ENCODE measurements at places on chromosomes 4 and X.

GRCh38 chr4:144782345-144782744, 136.4 kb downstream of the HHIP start:
- DNase-seq: no peak

GRCh38 chrX:41870719-41871151, 52.6 kb downstream of the CASK start:
- no peak for DNase-seq

- no peak for DNase-seq
Observed at GRCh38 chr4:28232376-28232775, 1371.7 kb downstream of the STIM2 start.

- DNase-seq: no peak
Observed at GRCh38 chr4:132593717-132594400, 555.2 kb upstream of the PCDH10 start.

DNA sequence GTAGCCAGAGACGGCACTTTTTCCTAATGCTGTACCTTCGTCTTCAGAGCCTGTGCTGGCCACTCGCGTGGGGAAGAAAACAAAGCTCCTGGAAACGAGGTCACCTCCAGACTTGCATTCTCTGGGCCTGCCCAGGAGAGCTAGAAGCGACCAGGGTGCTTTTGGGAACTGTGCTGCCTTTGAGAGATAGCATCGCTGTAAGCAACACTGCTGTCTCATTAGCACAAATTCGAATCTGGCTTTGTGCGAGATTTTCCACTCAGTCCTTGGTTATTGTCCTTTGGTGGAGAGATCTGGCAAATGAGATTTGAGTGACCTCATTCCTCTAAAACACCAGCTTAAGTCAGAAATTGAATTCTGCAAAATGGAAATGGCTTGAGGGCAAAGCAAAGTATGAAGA, 66.1 kb upstream of the TLR3 start:
- DNase-seq: no peak

- no peak for DNase-seq
Observed at GRCh38 chr4:5753366-5753765, 42.4 kb downstream of the EVC start.

- DNase-seq: no peak
Observed at GRCh38 chr4:129278868-129279267, 182.9 kb downstream of the C4orf33 start.

- no peak for DNase-seq
Observed at GRCh38 chrX:8358302-8358701, 106.3 kb upstream of the VCX3B start.

DNA sequence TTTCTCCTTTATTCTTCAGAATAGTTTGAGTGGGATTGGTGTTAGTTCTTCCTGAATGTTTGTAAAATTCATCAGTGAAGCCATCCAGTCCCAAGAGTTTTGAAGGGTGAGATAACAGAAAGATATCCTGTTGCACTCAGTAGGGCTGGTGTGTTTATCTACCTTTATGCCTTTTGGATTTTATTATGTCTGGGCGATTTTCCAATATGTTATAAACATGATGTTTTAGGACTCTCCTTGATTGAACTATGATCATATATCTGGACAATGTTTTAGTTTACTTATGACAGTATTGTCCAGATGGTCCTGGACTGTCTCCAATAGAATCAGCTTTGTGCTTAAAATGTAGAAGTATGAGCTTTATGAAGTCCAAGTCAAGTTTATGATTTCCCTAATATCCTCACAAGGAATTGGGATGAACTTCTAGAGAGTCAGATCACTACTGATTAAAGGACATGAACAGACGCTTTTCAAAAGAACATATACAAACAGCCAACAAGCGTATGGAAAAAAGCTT, 77.6 kb upstream of the ITM2A start:
- no peak for DNase-seq

DNA sequence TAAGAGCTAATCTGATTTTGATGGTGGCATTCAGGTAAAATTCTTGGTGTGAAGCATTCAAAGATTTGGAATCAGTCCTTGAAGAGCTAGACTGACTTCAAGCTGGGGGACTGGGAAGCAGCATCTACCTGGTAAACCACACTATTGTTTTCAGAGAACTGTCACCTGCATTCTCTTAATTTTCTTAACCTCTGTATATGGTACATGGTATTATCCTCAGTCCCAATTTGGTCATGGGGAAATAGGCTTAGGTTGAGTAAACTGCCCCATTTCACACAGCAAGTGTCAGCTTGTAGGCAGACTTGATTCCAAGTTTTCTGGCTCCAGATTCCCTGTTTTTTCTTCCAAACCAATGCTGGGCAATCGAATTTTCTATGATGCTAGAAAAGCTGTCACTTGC, 104.4 kb downstream of the CHRNA9 start:
- no peak for DNase-seq

DNA sequence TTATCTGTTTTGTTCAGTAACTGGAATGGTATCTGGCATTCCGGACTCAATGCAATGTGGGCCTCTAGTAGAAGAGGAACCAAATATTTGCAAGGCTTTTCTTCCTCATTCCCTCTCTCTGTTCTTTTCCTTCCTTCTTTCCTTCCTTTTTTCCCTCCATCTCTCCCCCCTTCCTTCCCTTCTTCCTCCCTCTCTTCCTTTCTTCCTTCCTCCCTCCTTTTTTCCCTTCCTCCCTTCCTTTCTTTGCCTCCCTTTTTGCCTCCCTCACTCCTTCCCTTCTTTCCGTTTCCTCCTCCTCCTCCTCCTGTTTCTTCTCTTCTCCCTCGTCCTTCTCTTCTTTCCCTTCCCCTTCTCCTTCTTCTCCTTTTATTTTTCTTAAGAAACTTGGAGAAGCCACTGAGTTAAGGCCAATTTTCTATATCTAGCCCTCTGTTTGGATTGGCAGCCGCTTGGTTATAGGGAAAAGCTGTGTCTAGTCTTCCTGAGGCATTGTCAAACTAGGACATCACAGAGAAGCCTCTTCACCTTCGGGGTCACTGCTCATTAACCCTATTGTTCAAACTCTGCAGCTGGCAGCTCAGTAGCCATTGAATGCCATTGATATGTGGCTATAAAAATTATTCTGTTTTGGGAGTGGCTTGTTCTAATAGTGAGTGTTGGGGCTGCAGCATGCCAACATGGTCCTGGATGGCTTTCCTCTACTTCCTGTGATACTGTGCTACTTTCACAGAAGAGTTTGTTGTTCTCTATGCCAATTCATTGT, 95.9 kb downstream of the CFAP299 start:
- no peak for DNase-seq

DNA sequence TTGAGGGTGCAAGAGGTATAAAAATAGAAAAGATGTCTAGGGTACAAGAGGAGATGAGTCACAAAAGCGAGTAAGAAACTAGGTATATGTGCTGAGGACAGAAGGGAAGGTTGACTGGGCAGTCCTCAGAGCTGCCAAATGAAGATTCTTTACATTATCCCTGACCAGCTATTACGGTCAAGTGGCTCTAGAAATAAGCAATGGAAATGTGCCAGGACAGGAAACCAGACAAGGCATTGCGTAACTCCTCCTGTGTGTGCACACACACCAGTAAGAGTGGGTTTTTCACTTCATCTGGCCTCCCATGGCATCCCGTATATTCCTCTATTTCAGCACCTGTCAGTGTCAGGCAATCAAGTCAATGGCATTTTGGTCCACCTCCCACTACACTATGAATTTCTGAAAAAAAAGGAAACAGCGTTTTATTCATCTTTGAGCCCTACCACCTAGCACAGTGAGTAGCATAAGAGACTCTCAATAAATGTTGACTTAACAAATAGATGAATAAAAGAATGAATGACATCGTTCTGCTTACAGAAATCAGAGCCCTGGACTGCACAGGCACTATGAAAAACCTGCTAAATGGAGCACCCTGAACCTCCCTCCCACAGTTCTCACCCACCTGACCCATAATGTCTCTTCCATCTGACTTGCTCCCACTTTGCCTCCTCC, 62.6 kb upstream of the KLF3 start:
- no peak for DNase-seq

- no peak for DNase-seq
Observed at GRCh38 chr4:103892586-103892985, 172.8 kb upstream of the TACR3 start.
